ENCODE measurements at places on chromosomes 11 and 22.

- DNase-seq = no peak
Observed at GRCh38 chr11:35141571-35141971, 2.6 kb downstream of the CD44 start.

- DNase-seq = no peak
Observed at GRCh38 chr11:7449841-7450214, 35.5 kb upstream of the OLFML1 start.

DNA sequence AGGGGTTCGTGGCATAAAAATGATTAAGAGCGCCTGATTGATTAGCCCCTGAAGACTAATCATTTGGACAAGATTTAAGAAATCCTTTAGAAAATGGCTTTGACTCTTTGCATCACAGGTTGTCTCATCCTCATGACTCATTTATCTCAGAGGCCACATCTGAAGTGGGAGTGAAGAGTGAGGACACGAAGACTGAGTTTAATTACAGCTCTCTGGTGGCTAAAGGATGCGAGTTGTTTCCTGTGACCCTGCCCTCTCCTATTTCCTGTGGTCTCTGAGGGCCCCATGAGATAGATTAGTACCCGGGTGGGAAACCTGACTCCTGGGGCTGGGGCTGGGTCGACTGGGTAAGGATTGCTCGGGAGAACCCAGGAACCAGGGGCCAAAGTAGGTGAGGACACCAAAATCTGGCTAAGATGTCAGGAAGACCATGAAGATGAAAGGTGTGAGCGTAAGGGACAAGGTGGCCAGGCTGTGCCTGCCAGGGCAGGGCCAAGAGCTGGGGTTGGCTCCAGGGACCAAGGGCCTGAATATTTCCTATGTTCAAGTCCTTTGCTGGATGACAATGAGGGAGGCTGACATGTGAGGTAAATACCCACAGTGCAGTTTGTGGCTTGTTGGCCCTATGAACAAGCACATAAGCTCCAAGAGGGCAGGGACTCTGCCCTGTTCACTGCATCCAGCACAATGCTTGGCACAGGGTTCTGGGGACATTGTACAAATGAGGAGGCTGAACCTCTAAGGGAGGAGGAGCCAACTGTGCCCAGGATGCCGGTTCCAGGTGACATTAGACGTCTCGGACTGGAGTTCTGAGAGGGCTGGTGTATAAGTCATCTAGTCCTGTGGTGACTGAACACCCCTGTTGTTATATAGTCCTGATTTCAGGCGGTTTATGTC, 3.6 kb downstream of the OTOG start:
- no peak for DNase-seq

DNA sequence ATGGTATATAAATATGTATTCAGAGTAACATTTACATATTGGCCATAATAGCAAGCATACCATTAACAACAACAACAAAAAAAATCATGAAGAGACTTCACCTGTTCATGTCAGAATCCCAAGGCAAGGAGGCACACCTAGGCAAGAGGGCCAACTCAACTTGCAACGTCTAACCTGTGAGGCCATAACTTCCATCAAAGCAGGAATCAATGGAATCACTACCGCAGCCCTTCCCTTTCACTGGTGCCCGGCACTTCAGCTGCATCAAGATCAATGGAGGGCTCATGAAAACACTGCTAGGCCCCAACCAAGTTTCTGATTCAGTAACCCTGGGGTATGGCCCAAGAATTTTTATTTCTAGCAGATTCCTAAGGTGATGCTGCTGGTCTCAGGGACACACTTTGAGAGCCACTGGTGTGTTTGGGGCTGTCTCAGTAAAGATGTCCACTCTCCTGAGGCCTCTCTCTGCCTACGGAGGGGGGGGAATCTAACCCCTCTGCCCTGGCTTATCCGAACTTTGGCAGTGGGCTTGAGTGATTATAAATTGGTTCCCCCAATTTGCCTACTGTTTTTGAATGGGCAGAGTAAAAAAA, 8.0 kb downstream of the ZFTA start:
- DNase-seq = no peak

- no peak for DNase-seq
Observed at GRCh38 chr11:118148856-118149255, 3.8 kb downstream of the SCN4B start.

GRCh38 chr22:38487946-38488345, 18.2 kb downstream of the DDX17 start:
- DNase-seq = no peak

DNA sequence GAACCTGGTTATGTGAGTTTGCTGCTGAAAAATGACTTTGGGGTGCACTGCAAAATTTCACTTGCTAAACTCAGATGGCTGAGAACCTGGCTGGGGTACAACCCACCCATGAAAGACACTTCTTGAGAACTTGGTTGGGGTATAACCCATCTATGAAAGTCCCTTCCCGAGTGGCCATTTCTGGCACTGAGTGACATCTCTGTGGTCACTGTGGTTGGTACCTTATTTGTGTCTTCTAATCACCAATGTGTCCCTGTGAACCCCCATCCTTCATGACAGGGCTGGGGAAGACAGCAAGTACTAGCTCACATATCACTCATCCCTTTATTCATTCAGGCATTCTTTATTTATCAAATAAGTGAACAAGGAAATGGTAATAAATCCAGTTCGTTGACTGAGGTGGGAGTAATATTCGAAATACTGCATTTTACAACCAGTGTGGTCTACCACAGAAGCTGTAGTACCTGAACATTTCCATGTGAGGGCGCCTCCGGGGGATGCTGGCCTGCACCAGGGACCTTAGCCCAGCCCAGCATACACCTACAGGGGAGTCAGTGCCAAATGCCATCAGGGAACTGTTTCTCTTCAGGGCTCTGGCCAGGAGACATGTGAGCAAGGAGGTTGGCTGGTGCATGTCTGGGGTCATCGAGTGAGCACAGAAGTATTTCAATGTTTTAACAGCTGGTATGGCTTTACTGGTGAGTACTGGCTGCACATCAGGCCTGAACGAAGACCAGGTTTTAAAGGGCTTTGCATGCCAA, 122.1 kb downstream of the CSNK2A3 start:
- DNase-seq = no peak

DNA sequence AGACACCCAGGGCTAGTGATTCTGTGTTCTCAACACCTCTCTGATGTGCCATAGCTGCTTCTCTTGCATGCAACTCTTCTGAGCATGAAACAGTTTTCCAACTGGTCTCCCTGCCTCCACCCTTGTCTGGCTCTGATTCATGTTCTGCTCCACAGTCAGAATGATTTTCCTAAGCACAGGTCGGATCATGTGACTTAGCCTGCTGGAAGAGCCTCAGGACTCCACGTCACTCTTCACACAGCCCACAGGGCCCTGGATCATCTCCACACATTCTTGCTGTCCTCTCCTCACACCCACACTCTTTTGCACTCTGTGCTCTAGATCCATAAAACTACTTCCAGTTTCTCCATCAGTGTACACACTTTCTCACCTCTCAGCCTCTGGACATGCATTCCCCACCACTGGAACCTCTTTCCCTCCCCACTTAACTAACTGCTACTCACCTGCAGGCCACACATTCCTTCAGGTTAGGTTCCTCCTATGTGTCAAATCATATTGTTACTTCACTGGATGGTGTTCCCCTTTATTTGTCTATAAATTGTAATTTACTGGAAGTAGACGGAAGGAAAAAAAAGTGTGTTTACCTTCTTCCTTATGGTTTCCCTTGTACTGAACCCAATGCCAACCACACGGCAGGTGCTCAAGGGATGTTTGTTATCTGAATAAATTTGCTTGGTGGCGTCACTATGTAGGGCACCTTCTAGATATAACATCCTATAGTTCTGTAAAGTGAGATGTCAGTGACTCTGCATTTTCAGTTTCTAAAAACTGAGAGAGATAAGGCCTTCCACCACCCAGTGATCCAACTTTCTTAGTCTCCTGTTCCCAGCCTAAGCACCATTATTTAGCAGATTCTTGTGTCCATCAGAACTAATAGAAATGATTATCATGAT, 133.7 kb downstream of the ETS1 start:
- DNase-seq = no peak

GRCh38 chr11:69325446-69325845, 31.5 kb downstream of the MYEOV start:
- no peak for DNase-seq

DNA sequence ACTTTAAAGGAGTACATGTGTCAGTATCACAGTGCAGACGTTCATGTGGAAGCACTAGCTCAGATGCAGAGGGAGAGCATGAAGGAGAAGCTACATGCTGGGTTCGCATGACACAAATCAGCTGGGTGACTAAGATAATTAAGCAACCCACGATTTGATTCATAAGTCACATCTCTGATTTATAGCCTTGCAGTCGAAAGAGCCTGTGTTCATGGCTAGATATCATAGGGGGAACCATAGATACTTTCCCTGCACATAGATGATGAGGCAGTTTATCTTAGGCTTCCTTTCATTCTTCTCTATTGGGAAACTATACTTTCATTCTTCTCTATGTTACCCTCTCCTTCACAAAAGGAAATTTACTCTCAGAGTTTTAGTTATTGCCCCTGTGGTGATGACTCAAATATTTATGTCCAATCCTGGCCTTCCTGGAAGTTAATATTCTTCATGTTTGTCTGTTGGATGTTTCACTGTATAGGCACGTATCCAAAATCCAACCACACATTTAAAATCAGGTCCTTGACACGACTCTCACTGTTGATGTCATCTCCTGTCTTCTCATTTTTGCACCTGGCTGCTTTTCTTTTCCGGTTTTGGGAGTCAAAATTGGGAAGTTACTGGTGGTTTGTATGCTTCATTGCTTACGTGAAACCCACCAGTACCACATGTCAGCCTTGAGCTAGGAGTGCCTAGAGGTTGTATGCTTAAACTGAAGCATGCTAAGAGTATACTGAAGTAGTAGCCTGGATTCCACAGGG, 56.3 kb upstream of the SLC5A12 start:
- no peak for DNase-seq
